ENCODE measurements at places on chromosomes 16 and 17.

DNA sequence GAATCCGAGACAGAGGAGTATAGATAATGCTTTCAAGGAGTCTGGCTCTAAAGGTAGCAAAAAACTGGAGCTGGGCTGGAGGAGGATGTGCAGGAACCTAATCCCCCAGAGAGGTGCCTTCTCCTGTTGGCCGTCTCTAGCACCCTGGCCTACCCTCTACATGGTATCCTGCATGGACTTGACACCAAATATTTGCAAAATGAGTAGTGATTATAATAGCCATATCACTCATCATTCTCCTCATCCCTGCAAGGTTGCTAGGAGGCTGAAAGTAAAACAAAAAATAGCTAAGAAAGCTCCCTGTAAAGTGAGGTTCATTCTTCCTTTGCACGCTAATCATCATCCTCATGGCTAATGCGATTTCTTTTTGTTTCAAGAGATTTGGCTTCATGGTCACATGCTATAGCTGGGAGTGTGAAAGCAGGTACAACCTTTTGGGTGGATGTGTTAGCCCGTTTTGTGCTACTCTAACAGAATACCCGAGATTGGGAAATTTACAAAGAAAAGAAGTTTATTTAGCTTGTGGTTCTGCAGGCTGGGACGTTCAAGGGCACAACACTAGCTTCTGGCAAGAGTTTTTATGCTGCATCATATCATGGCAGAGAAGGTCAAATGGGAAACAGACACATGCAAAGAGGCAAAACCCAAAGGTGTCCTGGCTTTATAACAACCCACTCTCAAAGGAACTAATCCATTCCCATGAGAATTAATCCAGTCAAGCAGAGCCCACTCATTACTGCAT, 27.1 kb upstream of the CIITA start:
- no peak for DNase-seq

- DNase-seq, result no peak
Measured at GRCh38 chr17:82235775-82236141, 6.9 kb downstream of the SLC16A3 start.

GRCh38 chr17:17840751-17841591, 4.2 kb upstream of the SREBF1 start:
- no peak for DNase-seq

DNA sequence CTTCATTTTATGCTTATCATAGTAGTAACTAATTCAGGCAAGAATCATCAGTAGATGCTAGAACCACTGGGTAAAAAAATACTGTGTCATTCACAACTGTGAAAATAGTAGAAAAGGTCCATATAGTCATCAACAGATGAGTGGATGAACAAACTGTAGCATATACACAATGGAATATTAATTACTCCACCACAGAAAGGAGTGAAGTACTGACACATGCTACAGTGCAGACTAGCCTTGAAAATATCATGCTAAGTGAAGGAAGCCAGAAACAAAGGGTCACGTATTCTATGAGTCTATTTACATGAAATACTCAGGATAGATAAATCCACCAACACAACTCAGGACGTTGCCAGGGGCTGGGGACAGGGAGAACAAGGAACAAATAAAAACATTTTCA, 13.3 kb downstream of the USP22 start:
- DNase-seq, result no peak

DNA sequence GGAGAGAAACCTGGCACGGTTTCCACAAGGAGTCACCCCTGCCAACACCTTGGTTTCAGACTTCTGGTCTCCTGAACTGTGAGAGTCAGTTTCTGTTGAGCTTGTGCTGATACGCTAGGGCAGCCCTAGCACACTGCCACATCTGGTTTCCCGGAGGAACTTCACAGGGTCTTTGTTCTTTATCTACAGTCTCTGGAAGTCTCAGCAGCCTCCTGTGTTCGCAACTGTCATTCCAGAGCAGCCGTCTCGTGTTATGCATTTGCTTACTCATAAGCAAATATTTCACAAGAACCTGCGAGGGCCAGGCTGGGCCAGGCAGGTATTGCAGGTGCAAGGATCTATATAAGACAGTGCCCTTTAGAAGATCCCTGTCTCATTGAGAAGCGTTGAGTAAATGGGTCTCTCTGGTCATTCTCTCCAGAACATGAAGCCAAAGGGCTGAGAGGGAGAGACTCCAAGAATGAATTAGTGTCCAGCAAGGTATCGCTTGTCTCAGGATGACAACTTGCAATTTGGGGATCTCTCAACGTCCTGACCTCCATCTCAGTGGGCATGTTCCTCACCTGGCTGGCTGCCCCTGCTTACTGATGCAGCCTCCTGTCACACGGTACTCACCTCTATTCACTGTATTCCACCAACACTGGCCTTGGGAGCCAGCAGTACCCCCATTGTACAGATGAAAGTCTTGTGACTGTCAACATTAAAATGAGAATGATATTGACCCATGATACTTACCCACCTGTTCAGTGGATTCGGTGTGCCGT, 141.2 kb downstream of the WWOX start:
- no peak for DNase-seq

DNA sequence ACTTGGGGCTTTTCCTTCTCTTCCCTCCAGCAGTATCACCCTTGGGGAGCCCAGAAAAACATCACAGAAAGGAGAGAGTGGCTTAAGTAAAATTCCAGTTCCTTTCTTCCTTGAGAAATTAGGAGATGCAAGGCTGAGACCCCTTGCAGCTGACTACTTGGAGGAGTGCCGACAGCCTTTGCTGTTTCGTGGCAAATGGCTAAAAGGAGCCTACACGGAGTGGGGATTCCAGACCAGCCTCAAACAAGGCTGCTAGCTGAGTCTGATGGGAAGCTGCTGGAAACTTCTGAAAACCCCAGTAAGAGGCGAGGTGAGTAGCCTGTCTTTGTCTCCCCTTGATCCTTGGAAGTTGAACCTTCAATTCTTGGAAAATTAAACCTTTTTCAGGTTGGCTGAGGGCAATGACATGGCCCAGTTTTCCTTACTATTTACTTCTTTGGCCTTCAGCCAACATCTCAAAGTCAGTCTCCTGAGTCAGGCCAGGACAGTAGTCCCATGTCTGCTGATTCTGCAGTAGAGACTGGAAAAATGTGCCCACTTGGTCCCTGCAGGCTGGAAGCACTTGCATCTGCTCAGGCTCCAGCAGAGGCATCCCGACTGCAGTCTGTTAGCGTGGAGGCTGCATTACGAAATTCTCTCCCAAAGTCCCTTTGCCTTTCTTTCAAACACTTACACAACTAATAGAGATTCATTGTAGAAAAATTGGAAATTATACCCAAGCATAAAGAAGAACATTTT, 23.4 kb downstream of the SMIM36 start:
- no peak for DNase-seq

- DNase-seq, result no peak
Measured at GRCh38 chr17:3667366-3668278, 756 bp downstream of the TAX1BP3 start.

GRCh38 chr16:2009164-2009711, 383 bp downstream of the ZNF598 start:
- DNase-seq, result no peak

DNA sequence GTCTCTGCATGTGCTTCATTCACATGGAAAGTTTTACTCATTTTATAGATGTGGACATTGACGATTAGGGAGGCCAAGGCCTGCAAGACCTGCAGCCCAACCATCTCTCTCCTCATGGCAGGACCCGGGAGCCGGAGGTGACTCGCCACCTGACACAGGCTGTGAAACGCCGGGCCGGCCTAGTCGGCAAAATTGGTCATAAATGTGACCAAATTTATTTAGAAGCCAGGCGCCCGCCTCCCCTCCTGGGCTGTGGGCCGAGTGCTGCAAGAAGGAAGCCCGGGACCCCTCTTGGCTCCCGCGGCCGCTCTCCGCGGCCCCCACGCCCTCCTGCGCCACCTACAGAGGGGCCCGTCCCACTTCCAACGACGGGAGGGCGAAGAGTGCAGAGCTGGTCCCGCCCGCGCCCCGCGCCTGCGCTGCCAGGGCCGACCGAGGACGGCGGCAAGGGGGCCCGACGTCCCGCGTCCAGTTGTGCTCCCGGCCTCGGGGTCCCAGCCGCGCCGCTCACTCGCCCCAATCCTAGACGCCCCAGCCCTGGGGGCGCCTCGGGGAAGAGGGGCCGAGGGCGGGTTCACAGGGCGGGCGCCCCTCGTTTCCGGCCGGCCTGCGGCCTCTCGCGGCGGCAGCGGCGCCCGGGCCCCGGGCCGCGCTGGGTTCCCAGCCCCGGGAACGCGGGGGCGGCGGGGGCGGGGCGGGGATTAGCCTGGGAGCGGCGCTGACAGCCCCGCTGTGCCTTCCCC, 47.5 kb downstream of the WNT3 start:
- no peak for DNase-seq

- DNase-seq, result peak; percentile 79
Measured at GRCh38 chr17:29807520-29808361, 122.3 kb downstream of the SSH2 start.

DNA sequence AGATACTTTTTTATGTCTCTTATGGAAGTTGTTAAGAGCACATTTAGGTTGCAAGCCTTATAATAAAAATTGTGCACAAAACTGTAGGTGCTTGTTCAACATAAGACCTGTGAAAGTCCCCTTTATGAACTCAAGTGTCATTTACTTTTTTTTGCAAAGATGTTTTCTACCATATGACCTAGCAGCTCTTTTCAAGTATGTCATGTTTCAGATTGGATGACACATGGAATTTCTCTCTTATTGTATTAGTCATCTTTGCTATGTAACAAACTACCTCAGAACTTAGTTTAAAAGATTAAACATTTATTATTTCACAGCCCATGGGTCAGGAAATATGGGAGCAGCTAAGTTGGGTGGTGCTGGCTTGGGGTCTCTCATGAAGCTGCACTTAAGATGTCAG, 57.9 kb downstream of the PHKB start:
- DNase-seq, result no peak

GRCh38 chr16:8620535-8620934, 963 bp upstream of the METTL22 start:
- DNase-seq, result no peak

GRCh38 chr17:19712436-19713004, 3.9 kb downstream of the SLC47A2 start:
- no peak for DNase-seq

- DNase-seq, result no peak
Measured at GRCh38 chr16:25693631-25694030, 1.9 kb downstream of the HS3ST4 start.

DNA sequence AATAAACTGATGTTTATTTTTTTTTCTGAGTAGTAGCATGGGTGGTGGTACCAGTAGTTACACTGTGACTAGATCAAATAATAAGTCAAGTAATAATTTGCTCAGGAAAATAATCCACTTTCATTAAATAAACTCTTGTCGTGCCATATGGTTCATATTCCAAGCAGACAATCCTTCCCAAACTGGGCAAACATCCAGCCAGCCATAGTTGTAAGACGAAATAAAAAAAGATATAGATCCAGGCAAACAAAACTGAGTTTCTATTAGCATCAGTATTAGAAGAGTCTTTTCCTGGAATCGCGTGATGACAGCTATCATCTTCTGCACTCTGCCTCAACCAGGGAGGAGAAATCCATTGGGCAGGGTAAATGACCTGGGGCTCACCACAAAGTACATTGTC, 508.4 kb upstream of the GOT2 start:
- DNase-seq, result no peak

DNA sequence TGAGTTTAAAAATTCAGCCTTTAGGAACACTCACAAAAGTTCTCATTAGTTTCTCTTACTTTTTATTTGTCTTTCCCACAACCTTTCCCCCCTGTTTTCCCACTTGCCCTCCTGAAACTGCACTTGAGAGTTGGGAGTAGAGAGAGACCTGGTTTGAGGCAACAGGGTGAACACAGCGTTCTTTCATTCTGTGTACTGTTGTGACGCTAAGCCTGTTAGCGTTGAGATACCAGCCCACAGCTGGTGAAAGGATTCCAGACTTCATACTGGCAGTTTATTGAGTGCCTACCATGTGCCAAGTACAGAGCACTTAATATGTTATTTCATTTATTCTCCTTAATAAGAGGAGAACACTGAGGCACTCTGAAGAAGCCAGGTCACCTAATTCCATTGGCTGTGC, 10.3 kb downstream of the TNRC6C start:
- DNase-seq, result no peak

DNA sequence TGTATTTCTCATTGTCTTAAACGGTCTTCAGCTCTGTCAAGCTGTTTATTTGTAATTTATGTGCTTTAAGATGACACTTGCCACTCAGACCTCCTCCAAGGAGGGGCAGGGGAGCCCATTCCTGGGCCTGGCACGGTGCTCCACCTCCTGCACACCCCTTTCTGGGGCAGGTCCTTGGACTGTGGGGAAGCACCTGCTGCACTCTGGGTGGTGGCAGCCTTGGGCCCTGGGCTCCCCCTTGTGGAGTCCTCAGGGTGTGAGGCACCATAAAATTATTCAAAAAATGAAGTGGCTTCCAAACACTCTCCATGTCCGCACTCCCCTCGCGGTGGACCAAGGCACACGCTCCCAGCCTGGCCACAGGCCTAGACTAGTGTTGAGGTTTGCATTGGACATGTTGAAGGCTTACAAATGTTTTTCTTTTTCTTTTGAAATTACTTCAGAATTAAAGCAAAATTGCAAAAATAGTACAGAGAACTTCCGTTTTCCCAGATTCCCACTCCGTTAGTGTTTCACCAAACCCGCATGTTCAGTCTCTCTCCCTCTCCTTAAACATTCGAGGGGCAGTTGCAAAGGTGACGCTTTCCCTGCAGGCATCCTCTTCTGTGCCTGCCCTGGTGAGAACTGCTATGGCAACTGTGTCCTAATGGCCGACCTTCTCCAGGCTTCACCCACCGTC, 32.4 kb downstream of the FOXK2 start:
- DNase-seq, result peak; percentile 80

DNA sequence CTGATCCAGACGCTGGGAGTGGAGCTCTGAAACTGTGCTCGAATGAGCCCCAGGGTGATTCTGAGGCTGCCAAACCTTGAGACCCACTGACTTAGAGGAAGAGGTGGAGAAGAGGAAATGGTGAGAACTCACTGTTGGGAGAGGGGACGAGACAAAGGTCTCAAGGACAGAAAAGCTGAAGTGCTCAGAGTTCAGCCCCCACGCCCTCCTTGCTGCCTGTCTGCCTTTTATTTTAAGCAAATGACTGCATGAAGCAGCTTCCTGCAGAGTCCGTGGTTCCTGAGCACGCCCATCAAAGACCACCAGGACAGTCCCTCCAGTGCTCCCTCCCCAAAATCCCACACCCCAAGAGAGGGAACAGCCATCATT, 20.4 kb downstream of the COTL1 start:
- no peak for DNase-seq

GRCh38 chr17:66073384-66073783, 118.5 kb downstream of the CEP112 start:
- no peak for DNase-seq

DNA sequence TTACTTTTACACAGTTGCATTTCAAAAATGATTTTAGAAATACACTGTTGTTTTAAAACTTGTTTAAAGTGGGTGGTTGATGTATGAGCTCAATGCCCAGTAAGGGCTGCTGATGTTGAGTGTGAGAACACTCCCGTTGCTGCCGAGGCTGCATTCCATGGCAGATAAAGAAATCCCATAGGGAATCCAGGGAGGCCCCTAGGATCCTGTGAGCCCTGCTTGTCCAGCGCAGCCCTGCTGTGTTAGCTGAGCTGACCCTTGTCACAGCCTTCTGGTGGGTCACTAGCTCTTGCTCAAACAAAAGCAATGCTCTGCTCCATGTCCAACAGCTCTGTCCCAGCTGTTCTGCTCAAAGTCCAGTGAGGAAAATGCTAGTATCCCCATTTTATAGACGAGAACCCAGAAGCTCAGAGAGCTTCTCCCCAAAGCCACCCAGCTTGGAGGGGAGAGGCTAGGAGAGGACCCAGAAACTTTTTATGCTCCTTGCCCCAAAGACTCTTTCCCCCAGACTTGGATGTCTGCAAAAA, 18.6 kb upstream of the COL1A1 start:
- no peak for DNase-seq

Data from stimulated activated CD4-positive, alpha-beta T cell treated with anti-CD3 and anti-CD28 coated beads, Interleukin-4, amount 100 ng/mL, for 24 hours (primary cell).